NCI-H524 (cell line): ENCODE measurements at places on chromosomes 12 and 14.
A peak's percentile ranks its signal among the peaks of the same experiment; 100 is the strongest.

DNA sequence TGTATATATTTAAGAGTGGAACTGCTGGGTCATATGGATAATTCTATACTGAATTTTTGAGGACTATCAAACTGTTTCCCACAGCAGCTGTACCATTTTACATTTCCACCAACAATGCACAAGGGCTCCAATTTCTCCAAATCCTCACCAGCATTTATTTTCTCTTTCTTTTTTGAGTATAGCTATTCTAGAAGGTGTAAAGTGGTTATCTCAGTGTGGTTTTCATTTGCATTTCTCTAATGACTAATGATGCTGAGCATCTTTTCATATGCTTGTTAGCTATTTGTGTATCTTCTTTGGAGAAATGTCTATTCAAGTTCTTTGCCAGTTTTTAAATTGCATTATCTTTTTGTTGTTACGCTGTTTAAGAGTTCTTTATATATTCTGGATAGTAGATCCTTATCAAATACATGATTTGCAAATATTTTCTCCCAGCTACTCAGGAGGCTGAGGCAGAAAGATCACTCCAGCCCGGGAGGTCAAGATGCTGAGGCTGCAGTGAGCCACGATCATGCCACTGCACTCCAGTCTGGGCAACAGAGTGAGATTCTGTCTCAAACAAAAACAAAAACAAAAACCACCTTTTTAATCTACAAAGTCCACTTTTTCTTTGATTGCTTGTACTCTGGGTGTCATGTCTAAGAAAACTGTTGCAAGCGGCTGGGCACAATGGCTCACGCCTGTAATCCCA, 32.8 kb downstream of the GTF2A1 start:
- DNase-seq, result no peak

DNA sequence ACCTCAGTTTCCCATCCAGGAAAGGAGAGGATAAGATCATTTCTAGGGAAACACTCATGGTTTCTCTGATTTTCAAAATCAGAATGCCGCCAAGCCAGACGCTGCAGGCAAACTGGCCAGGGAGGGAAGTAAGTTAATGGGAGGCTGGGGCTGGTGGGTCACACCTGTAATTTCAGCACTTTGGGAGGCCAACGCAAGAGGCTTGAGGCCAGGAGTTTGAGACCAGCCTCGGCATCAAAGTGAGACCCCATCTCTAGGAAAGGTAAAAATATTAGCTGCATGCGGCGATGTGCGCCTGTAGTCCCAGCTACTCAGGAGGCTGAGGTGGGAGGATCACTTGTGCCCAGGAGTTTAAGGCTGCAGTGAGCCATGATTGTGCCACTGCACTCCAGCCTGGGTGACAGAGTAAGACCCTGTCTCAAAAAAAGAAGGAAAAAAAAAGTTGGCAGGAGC, 587 bp downstream of the SELPLG start:
- DNase-seq, result no peak

GRCh38 chr14:93219103-93219726, 12.2 kb downstream of the UBR7 start:
- DNase-seq, result peak; percentile 56

- DNase-seq, result no peak
These were observed 18.2 kb downstream of the PTGER2 start for GRCh38 chr14:52332269-52332668.

- no peak for DNase-seq
These were observed 515.6 kb downstream of the FOXG1 start for GRCh38 chr14:29282169-29282568.

DNA sequence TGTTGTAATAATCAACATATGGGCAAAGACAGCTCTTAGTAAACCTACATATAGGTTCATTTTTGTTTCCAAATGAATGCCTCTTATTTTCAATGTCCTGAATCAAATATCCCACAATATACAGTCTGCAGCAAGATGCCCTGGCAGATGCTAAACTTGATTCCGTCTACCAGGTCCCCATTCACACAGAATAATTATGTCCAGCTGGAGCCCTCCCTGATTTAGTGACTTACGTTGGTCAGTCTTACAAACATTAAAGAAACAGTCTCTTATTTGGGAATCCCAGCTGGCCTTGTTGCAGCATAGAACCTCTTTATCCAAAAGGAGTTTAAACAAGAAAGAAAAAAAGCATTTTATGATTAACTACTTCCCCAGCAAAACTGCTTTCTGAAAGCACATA, 82.7 kb upstream of the BMP4 start:
- no peak for DNase-seq

GRCh38 chr12:122062832-122063693, 15.5 kb upstream of the MLXIP start:
- DNase-seq, result no peak

GRCh38 chr14:57943038-57943437, 77.1 kb upstream of the SLC35F4 start:
- no peak for DNase-seq

DNA sequence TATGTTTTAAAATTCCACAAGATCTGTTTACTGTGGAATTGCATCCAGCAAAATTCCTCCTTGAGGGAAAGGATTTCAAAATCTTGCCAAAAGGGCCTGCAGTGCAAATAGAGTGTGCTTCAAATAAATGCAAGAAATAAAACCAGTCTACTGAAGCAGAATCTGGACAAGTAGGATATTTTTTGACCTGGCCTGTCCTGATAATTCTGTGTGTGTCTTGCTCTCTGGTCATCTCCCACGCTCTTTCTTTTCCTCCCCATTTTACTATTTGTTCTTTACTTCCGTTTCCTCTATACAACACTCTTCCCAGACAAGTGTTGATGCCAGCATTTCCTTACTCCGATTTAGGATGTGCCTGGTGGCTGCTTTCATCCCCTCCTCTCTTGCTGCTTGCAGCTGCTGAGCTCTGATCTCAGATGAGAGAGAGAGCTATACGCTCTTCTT, 115.9 kb downstream of the GPR135 start:
- no peak for DNase-seq

DNA sequence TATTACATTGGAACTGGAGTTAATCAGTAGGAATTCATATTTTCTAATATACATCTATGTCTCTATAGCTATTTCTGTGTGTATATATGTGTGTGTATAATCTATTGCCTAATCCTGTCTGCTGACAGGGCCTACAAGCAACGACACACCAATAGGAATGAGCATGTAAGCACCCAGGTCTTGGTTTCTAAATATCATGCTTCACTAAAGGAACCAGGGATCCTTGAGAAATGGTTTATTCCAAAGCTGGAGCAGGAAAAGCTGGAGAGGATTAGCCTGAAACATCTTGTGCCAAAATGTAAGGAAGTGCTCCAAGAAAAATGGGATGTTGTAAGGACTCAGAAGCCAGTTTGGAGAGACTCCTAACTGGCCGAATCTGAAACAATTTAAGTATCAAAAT, 29.3 kb upstream of the LGALS3 start:
- no peak for DNase-seq

DNA sequence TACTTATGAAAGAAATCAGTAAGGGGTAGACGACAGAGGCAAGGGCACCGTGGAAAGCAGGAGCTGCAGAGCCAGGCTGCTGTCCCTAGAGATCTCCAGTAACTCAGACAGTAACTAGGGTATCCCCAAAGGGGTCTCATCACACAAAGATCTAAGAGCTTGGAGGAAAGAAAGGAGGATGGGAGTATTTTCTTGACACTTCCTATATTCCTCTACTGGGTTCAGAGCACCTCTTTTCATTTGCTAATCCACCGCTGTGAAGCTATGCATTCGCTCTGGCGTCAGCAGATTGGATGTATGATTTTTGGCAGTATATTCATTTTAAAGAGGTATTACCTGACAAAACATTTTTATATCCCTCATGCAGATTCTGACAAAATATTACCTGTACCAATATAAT, 12.6 kb downstream of the USP44 start:
- DNase-seq, result no peak

DNA sequence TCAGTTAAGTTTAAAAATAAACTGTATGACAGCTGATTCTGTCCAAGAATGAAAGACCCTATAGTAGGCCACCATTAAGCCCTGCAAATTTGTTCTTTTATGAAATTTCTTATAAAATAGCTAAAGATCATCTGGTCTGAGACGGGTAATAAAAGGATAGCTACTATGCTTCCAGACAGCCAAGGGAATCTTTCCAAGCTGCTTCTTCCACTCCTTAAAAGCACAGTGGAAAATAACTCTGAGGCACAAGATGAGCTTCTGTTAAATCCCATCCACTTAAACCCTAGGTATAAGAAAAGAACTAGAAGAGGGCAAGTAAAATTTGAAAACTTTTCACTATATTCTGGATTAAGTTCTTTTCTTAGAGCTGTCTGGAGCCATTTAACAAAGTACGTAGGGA, 194.3 kb downstream of the CAPZA3 start:
- DNase-seq, result no peak

- no peak for DNase-seq
These were observed 5.9 kb downstream of the PRPF39 start for GRCh38 chr14:45089813-45090212.

GRCh38 chr12:98592825-98593322, 612 bp upstream of the SLC25A3 start:
- DNase-seq, result no peak

- no peak for DNase-seq
These were observed 14.0 kb upstream of the RABGGTA start for GRCh38 chr14:24285351-24285750.

- DNase-seq, result no peak
These were observed 44.9 kb upstream of the CERS5 start for GRCh38 chr12:50212071-50212467.

- no peak for DNase-seq
These were observed 3.9 kb downstream of the CEBPE start for GRCh38 chr14:23115039-23115731.

GRCh38 chr12:5310151-5310550, 121.8 kb upstream of the NTF3 start:
- DNase-seq, result no peak

GRCh38 chr12:96687719-96688118, 198.3 kb downstream of the CFAP54 start:
- DNase-seq, result no peak

DNA sequence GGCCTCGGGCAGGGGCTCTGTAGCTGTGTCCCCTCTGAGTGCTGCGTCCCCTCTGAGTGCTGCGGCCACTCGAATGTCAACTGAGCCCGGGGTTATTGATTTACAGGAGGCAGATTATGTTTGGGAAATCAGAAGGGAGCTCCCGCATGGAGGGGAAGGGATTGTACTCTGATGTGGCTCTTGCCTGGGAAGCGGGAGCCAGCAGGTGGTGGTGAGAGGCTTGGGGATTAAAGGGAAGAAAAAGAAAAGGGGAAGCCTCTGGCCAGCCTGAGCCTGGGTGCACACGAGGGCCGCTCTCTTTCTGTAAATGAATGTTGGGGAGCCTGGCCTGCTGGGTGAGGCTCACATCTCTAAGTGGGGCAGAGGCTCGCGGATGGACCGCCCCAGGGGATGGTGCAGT, 143.7 kb downstream of the AACS start:
- DNase-seq, result peak; percentile 62

DNA sequence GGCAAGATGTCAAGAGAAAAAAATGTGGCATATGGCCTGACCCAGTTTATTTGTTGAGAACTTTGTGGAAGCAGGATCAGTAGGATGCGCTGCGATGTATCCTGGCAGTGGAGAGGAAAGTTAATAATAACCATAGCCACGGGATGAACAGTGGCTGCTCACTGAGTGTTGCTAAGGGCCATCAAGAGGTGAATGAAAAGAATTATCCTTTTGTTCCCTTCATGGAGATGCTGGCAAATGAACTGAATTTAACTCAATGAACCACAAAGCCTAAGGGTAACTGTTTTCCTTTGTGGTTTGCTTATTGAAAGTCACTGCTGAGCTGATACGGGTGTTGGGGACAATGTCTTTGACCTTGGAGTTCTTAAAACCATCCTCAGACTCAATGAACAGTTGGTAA, 476.5 kb downstream of the APAF1 start:
- DNase-seq, result no peak
